ENCODE measurements at places on chromosomes 3 and 15.

DNA sequence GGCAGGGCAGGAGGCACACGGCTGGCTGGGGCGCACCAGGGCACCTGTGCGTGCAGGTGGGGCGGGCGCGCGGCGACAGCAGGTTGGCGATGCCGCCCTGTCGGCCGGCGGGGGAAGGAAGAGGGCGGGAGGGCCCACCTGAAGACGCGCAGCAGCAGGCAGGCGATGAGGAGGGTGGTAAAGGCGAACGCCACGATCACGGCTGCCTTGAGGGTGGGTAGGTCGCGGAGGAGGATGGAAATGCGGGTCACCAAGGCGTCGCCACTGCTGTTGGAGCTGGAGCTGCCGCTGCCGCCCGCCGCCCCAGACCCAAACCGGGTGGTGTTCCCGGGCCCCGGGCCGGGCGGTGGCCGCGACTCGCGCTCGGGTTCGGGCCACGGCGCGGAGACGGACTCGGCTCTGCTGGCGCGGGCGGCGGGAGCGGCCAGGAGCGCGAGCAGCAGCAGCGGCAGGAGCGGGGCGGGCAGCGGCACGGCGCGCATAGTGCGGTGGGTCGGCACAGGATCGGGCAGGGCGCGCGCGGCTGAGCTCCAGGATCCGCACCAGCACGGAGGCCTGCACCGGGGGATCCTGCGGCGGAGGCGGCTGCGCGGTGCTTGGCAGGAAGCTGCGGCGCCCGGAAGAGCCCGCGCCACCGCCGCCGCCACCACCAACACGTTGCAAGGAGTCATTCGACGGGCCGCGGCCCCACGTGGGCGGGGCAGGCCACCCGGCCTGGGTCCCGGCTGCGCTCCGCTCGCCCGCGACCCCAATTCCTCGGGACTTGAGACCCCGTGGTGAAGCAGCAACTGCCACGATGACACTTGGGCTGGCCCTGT lies at the start of gene FAM174B:
Gene FAM174B, minus strand, starts transcription at position 598 of the 818 bp plus-strand sequence.
- DNase-seq, result peak; percentile 50

DNA sequence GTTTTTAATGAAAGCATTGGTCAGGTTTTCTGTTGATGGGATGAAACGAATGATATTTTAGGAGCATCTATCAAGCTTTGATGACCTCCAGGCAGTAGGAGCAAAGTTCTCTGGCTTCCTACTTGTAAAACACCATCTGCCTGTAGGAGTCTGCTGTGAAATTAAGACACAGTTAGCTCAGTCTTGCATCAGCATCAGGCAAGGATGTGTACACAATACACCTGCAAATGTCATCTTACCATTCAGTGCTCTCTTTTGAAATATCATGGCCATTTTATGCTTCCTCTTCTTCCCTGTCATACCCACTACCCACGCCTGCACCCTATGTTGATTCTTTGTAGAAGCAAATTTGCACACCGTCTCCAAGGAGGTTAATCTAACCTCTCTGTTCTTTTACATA lies 38.2 kb downstream of the B3GALNT1 start:
- DNase-seq, result no peak

DNA sequence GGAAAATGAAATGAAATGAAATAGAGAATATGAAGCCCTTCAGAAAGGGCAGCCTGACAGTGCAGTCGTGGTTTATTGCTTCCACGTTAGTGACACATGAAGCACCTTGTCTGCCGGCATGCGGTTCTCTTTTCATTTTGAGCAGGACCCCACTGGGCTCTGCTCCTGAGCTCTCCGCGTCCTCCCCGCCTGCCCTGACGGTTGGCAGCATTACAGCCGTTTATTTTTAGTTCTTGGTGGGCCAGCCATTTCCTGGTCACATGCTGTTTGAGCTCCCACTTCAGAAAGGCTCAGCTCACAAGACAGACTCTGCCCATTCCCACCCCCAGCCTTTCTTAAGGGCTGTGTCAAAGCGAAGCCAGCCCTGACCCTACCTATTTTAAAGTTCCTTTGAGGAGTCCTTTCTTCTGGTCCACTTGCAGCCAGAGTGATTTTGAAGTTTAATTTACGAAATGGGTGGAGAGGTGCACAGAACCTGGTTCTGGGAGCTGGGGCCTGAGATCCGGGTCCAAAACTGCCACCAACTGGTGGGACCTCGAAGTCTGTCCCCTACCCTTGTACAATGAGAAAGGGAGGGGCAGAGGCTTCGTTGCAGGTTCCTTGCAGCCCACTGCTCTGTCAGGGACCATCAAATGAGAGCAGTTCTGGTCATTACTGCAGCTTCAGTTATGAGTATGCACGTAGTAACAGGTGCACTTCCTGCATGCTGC lies 60.1 kb downstream of the MGLL start:
- peak; percentile 81 for DNase-seq

DNA sequence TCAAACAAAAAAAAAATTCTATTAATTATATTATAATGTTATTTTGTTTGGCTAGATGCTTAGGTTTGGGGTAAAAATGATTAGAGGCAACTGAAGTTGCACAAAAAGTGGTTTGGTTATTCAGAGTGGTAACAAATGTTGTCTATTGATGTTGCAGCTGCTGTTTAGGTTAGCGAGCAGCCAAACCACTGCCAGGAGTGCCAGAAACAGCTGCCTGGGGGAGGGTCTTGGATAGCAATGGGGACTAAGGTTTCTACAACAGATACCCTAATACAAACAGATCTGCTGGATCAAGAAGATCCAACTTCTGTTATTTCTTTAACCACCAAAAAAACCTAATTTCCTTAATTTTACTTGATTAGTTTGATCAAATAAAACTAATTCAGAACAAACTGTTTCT lies 26.6 kb downstream of the BTLA start:
- DNase-seq, result no peak

DNA sequence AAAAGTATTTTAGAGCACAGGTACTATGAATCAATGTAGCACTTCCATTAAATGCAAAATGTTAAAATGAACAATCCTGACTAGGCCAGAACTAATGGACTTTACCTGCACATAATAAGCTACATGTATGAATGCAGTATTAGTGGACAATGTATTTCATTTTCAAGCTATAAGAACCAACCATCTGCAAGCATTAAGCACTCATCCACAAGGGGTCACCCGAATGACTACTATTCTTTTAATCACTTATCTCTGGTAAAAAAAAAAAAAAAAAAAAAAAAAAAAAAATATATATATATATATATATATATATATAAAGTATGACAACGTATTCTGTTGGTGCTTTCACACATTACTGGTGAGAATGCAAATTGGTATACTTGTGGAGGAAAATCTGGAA lies 7.2 kb downstream of the HERC1 start:
- DNase-seq, result peak; percentile 90

DNA sequence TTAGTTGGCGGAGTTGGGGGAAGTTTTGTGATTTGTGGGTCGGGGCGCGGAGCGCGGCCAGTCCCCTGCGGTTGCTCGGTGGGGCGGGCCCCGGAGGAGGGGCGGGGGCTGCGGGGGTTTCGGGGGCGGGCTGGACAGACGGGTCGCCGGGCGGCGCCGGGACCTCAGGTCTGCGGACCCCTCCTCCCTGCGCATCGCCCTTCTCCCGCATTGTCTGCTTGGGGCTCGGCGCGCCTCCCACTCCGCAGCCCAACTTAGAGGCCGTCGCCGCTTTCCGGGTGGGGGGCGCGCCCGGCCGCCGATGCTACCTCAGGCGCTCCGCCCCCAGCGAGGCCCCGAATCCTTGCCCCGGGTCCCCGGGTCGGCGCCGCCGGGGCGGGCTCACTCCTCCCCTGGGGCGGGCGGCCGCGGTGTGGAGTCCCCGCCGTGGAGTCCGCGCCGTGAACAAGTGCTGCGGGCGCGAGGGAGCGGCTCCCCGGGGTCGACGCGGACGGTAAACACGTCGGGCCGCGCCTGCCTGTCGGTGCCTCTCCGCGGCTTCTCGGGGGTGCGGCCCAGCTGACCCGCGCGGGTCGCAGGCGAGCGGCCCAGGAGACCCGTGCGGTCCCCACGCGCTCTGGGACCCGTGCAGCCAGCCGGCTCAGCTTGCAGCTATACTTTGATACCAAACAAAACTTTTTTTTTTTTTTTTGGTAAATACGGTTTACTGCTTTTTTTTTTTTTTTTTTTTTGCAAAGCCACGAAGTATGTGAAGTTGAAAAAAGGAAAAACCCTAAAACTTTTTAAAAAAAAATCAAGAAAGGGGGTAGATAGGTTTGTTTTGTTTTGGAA lies 624 bp downstream of the AKAP13 start:
- DNase-seq, result peak; percentile 35

- DNase-seq, result no peak
Observed at GRCh38 chr15:63970621-63971426, 75.5 kb downstream of the DAPK2 start.

- no peak for DNase-seq
Observed at GRCh38 chr3:149599236-149599635, 58.6 kb downstream of the WWTR1 start.

GRCh38 chr3:188523291-188523690 lies 369.3 kb downstream of the LPP start:
- no peak for DNase-seq

All from hematopoietic multipotent progenitor cell treated with erythropoietin and hydrocortisone succinate and interleukin-3 and kit ligand, for 6 days (in vitro differentiated cells).